LNCaP clone FGC (cell line): ENCODE measurements at places on chromosomes 7 and 10.

GRCh38 chr7:139718859-139719258 lies 58.9 kb downstream of the HIPK2 start:
- no peak for DNase-seq

DNA sequence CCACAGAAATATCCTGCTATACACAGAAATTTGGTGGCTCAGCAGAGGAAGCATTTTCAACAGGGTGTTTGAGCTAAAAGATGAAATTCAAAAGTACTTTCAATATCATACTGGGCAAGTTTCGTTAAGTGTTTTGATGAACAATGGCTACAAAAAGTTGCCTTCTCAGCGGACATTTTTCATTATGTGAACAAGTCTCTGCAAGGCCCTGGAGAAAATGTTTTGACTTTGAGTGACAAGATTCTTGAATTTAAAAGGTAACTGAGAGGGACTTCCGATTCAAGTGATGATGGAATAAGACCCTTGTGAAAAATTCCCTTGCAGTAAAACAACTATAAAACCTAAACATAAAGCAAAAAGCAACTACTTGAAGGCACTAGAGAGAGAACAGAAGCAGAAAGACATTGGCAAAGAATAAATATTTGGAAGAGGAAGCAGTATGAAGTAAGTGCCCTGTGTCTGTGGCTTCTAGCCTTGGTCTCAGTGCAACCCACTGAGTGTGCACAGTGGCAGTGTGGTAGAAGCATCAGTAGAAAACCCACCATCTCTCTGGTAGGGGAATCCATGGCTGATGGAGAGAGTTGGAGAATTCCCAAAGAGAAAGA lies 62.5 kb upstream of the NAMPT start:
- no peak for DNase-seq

DNA sequence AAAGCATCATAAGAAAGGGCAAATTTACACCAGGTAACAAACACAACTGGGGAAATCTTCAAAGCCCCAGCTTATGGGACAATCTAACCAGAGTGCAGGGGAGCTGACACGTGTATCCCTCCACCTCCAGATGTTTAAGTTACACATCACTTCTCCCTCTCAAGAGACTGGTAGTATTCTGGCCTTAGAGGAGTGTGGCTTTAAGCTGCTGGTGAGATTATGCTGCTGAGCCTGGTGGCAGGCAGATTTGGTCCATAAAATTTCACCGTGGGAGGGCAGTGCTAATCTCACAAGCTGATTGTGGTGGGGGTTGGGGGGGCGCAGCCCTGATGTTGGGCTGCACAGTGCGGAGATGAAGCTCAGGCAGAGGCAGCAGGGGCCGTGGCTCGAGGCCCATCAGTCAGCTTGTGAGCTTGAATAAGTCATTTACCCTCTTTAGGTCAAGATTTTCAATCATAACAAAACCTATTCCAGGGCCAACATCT lies 431.0 kb upstream of the GALNT17 start:
- DNase-seq = no peak

- DNase-seq = no peak
These were observed 14.9 kb downstream of the YWHAG start for GRCh38 chr7:76343931-76344321.

DNA sequence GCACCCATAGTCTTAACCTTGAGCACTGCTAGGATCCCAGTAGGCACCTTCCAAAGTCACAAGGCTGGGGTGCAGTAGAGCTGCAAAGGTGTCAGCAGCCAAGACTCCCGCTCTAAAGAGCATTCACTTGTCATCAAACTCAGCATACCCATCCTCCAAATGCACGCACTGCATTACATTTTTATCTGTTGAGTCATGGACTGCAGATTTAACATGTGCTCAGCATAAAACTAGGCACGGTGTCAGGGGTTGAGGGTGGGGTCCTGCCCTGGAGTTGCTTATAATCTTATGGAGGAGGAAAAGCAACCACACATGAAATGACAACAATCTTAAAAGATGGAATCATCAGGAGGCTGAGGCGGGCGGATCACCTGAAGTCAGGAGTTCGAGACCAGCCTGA lies 102.6 kb downstream of the PARP12 start:
- DNase-seq = no peak

DNA sequence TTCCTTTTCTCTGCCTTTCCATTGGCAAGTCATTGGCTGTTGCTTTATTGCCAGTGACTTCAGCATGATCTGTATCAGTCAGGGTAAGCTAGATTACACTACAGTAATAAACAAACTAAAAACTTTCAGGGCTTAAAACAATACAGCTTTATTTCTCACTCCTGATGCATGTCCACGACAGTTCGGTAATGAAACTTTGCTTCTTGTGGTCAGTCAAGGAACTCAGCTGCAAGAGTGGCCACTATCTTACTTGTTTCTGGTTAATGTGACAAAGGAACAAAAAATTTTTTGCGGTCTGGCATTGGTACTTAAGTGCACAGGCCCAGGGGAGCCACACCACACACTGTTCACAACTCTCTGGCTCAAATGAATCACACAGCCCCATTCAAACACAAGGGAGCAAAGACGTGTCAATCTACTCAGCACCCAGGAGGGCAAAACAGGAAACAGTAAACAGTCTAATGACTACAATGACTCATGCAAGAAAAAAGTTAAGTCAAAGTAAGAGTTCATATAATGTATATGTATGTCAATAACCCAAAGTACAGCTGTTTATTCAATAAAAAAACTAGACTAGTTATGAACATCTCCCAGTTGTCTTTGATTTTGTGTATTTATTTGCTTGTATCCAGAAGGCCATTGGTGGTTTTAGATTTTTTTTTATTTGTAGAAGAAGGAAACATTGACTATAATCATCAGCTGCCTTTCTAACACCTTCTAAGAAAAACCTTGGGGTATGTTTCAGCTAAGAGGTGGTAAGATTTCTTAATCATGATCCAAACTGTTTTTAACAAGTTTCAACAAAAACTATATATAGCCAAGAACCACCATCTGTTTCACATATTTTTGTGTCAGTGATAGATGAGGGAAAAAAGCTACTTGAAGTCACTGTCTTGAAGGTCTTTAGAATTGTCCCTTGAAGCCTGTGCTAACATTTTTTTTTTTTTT lies 134.4 kb upstream of the FAM3C start:
- no peak for DNase-seq

GRCh38 chr7:6162650-6163366 lies 109.6 kb downstream of the CYTH3 start:
- DNase-seq = no peak
